Sciatic nerve (tissue), 2 donors: ENCODE measurements at places on chromosomes 7 and 10. TPM values are rescaled to one million over a fixed set of nuclear protein-coding genes. Genes with fewer than 3 reads are reported as not detected.

DNA sequence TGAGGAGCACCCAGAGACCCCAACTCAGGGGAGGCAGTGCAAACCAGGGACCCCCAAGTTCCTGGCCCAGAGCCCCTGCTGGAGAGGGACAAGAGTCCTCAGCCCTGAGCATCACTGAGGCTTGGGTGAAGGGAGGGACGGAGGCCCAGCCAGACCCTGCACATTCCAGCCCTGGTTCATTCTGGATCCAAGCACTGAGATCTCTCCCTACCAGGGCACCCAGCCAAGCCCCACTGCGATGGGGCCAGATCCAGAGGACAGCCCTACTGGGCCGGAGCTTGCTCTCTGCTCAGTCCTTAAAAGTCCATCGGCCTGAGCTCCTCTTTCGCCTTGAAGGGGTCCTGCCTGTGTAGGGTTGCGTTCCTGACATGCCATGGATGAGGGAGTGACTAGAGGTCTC is 40.5 kb upstream of the RABGEF1 start:
- DNase-seq = peak; percentile 73

DNA sequence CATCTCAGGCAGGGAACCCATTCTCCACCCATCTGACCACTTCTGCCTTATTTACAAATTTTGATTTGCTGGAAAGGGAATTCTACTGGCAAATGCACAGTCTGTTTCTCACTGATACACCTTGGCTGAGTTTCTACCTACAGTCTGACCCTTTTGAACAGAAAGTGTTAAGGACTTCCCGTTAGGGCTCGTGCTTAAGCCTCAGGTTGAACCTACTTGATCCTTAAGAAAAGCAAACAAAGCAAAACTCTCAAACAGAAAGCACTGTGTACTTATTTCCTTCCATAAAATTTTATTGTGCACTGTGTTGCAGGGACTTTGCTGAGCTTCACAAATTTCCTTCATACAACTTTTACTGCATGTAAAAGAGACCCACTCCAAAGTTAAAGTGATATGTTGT is 367.8 kb downstream of the NRG3 start:
- no peak for DNase-seq

DNA sequence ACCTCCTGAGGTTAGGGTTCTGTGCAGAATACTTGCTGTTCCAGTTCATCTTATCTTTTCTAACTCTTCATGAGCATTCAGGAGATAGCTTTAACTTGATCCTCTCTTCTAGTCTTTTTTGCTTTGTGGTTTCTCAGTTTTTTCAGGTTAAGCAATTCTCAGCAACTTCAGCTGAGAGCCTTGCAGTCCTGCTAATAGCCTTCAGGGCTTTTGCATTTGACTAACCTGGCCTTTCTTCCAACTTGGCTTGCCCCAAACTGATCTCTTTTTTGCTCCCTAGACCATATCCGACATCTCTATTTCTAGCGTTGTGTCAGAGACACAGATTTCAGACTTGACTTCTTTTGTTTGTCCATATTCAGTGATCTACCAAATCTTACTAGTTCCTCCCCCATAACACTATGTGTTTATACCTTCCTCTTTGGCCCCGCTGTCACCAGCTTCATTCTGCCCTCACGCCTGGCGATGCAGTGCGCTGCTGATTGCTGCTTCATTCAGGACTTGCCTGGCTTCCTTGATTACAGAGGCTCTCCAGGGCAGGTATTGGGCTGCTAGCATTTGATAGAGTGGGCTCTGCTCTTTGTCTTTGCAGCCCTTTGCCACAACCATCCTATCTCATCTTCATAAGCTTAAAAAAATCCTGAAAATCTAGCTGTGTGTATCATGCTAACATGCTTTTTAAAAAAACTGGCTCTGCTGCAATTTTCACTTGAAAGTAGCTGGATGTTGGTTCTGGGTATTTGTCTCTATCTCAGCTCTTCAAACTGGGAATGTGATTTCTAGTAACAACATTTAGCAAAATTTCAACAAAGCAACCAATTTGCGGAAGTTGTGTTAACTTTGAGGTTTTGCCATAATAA is 9.6 kb downstream of the CUL1 start:
- DNase-seq = no peak

DNA sequence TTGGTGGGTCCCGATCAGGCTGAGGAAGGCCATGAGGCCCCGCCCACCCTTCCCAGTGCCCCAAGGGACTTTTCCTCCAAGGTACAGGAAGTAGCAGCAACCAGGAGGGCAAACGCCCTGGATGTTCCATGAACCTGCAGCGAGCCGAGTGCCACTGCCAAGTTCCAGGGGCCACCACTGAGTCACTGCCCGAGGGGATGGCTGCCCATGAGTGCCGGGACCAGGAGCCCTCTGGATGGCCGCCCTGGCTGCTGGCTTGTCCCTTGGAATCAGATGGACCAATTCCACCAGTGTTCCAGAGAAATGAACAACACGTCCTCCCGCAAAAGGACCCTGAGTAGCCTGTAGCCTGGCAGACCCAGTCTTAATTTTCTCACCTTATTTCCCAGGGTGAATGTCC is 74.2 kb downstream of the ZRANB1 start:
- DNase-seq = no peak

- DNase-seq = no peak
These were observed 17.5 kb downstream of the DPY19L1 start for GRCh38 chr7:35019801-35020200.

DNA sequence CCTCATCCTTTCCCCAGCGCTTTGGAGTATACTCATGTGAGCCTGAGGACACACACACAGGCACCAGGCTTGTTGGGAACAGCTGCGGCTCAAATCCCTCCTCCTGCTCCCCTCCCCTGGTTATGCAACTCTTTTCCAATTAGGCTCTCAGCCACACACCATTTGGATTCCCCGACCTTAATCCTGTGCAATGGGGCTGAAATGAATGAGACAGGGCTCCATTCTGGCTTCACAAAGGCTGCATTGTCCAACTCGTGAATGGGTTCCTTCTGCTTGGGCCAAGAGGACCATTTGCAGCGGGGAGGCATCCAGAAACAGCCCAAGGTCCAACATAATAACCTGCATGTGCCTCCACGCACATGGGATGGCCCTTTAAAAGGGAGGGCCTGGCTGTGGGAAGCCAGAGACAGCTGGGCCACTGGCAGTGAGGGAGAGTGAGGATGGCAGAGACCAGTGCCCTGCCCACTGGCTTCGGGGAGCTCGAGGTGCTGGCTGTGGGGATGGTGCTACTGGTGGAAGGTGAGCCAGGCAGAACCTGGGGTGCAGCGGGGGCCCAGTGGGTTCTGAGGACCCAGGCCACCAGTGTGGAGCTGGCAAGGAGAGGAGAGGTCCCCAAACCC is at the start of gene RGR:
RGR (plus strand) TSS at position 403 of the 620 bp plus-strand sequence; CDS start at position 441, 38 bp downstream.
- DNase-seq = peak; percentile 74

- no peak for DNase-seq
These were observed 1.6 kb upstream of the CRPPA start for GRCh38 chr7:16422917-16423316.

- no peak for DNase-seq
These were observed 24.2 kb downstream of the MYPN start for GRCh38 chr10:68133523-68133922.

DNA sequence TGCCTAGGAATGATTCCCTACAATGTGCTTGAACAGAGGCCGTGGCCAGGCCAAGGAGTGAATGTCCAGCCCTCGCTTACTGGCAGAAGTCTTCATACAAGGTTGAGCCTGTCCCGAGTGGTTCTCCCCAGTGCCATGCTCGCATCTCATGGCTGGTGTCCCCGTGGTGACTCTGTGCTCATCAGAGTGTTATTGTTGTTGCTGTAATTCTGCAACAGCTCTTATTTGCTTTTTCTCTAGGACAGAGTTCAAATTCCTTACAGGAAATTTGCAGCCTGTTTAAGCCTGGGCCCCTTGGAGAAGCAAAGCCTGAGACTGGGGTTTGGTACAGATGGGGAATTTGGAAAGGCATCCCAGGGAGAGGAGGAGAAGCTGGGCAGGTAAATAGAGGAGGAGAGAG is 157.7 kb upstream of the PRR15 start:
- no peak for DNase-seq

- no peak for DNase-seq
These were observed 370.0 kb upstream of the IGFBP3 start for GRCh38 chr7:46291050-46291438.

GRCh38 chr7:145520284-145520683 is 596.3 kb upstream of the CNTNAP2 start:
- DNase-seq = no peak

- no peak for DNase-seq
These were observed 34.8 kb upstream of the DMBT1 start for GRCh38 chr10:122525788-122526187.

- DNase-seq = no peak
These were observed 8.7 kb upstream of the CAMK2B start for GRCh38 chr7:44333911-44334733.

DNA sequence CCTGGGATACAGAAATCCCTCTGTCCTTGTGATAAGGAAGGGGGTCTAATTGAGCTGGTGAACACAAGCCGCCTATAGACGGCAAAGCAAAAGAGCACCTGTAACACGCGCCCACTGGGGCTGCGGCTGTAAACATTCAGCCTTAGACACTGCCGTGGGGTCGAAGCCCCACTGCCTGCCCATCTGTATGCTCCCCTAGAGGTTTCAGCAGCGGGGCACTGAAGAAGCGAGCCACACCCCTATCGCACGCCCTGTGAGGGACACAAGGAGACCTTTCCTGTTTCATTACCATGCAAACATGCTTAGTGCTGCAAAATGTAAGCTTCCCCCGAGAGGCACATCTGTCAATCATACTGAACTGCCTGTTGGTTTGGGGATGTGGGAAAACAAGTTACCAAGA is 82.1 kb downstream of the NRP1 start:
- no peak for DNase-seq

DNA sequence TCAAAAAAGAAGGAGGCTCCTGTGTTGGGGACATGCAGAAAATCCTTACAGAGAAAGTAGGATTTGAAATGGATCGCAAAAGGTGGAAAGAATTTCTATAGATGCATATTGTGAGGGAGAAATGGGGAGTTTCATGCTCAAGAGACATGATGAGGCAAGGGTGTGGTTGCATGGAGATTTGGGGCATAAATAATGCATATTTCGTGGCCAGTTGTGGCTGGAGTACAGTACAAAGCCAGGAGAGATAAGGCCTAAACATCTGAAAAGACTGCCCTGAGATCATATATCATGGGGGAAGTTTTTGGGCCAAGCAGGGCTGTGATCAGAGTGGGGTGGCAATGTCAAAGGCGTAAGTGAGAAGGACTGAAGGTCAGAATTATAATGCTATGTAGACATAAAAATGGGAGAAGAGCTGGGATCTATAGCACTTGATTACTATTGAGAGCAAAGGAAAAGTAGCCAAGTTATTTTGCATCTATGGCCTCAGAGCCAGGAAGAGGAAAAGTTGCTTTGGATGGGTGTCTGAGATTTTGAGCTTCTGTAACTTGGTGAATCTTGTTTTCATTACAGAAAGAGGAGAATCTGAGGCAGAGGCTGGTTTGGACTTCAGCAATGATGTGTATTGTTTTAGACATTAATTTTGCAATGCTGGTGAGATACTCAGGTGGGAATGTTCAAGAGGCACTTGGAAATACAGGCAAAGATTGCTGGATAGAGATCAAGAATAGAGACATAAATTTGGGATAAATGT is 166.6 kb downstream of the INHBA start:
- DNase-seq = no peak

DNA sequence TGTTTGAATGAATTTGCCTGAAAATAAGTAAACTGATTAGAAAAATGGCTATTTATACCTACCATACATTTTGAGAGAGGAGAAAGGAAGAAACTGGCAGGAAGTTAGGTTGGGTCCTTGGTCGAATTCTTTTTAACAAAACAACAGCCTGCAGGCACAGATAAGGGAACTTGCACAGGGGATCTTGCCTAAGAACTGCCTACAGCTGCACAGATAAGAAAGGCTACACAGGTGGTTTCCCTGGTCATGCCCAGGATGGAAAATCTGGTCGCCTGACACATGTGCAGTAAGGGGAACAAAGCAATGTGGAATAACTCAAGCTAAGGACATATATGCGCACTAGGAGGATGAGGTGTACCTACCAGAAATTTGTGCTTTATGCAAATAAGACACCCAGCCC is 732.1 kb upstream of the POT1 start:
- no peak for DNase-seq

DNA sequence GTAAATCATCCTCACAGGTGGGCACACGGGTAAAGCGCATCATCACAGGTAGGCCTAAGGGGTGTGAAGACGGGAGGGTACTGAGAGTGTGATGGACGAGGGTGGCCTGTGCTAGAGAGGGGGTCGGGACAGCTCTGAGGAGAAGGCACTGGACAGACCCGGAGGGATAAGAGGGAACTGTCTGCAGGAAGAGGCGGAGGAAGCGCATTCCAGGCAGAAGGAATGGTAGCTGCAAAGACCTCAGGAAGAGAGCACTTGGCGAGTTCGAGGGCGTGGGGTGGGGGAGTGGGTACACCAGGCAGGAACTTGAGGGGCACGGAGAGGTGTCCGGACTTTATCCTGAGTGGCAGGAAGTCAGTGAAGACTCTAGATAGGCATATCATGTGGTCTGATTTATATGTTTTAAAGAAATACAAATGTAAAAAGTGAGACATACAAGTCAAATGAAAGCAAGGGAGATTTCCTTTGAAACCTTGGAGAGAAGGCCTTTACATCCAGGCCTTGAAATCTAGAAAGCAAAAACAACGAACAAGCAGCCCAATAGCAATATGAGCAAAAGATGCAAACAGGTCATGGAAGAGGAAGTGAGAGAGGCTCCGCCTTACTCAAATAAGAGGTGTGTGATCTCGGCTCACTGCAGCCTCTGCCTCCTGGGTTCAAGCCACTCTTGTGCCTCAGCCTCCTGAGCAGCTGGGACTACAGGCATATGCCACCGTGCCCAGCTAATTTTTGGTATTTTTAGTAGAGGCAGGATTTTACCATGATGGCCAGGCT is 3.6 kb downstream of the LHPP start:
- DNase-seq = no peak

GRCh38 chr7:104362756-104363155 is 34.4 kb downstream of the LHFPL3 start:
- DNase-seq = no peak

- DNase-seq = no peak
These were observed 1.1 kb downstream of the TRRAP start for GRCh38 chr7:98879198-98879978.

Gene ZNF727
- total RNA-seq = 6.8 TPM

Gene CISD1
- 16.1 TPM for total RNA-seq

Gene LRMDA
- total RNA-seq = 16.6 TPM

Gene TMEM270
- not detected for total RNA-seq

Gene C10orf105
- total RNA-seq = 0.53 TPM

Gene UMAD1
- 18.6 TPM for total RNA-seq

Gene COBL
- total RNA-seq = 17.0 TPM

Gene NAT16
- not detected for total RNA-seq

Gene PDGFA
- total RNA-seq = 36.5 TPM

Gene EEPD1
- total RNA-seq = 19.3 TPM
